ENCODE measurements at places on chromosomes 7 and 10.

DNA sequence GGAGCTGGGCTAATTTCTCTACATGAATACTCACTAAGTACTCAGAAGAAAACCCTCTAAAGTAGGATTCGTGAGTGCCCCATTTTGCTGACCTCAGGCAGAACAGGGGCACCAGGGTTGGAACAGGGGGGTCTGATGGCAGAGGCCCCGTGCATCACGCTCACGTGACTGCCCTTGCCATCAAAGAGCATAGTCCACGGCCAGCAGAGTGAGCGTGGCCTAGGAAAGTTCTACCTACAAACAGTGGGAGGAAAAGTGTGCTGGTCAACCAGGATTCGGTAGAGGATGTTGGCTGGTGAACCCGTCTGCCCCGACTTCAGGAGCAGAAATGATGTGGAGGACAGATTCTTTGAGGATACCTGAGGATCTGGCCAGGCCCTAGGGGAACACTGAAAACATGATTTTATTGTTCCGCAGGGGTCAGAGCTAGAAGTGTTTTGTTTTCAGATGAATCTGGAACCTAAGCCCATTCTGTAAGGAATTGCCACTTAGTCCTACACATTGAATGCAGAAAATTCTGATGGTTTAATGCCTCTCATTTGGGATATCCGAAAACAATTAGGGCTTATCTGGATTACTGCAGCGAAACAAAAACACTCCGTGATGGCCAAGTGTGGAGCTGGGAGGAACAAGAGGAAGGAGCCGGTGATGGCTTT lies 138.8 kb upstream of the SHH start:
- DNase-seq, result no peak

- no peak for DNase-seq
Observed at GRCh38 chr7:30791114-30791513, 19.9 kb downstream of the MINDY4 start.

GRCh38 chr7:103985565-103986126 lies 3.8 kb downstream of the RELN start:
- DNase-seq, result no peak

GRCh38 chr10:32923134-32923533 lies 34.9 kb downstream of the ITGB1 start:
- DNase-seq, result no peak

DNA sequence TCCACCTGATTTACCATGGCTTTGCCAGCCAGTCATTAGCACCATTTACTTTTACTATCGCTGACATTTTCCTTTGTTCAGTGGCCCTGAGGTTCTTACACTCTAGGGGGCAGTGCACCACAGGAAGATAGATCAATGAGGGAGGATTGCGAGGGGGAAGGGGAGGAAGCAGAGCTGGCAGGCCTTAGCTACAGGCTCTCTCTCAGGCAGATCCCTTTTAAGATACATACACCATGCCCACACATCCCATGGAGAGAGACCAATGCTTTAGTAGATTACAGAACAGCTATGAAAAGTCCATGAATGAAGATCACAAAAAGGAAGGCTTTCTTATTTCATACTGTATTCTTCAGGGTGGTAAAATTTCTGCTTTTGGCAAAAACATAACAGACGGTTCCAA lies 47.4 kb downstream of the DENND11 start:
- DNase-seq, result no peak

GRCh38 chr7:150806863-150807262 lies 6.3 kb downstream of the TMEM176A start:
- no peak for DNase-seq

- no peak for DNase-seq
Observed at GRCh38 chr7:112798274-112799159, 8.3 kb upstream of the TMEM168 start.

DNA sequence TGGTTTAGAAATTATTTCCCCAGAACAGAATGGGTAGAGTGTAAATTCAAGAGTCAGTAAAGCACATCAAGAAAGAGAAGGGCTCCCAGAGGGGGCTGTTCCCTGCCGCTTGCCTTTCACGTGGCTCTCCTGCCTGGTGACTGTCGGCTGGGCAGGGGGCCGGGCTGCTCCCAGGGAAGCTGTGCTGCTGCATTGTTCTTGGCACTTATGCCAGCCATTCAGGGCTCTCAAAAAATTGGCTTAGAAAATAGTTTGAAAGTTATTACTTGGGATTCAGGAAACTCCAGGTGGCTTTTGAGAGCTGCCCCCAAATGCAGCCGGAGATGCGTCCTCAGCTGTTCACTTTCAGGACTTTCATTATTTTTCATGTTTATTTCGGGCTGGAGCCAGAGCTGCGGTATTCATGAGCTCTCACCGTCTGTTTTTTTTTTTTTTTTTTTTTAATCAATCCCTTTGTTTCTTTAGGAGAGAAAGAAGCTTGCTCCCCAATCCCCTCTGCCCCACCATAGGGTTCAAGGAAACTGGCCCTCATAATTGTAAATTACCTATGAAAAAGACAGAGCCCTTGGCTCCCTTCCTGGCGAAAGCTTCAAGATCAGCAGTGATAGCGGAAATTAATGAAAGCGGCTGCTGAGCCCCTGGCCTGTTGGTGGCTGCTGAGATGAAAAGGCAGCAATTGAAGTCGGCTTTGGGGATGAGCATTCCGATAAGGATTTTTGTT lies 94.1 kb downstream of the SORCS3 start:
- no peak for DNase-seq

GRCh38 chr7:64853679-64854078 lies 49.4 kb upstream of the ZNF273 start:
- no peak for DNase-seq

DNA sequence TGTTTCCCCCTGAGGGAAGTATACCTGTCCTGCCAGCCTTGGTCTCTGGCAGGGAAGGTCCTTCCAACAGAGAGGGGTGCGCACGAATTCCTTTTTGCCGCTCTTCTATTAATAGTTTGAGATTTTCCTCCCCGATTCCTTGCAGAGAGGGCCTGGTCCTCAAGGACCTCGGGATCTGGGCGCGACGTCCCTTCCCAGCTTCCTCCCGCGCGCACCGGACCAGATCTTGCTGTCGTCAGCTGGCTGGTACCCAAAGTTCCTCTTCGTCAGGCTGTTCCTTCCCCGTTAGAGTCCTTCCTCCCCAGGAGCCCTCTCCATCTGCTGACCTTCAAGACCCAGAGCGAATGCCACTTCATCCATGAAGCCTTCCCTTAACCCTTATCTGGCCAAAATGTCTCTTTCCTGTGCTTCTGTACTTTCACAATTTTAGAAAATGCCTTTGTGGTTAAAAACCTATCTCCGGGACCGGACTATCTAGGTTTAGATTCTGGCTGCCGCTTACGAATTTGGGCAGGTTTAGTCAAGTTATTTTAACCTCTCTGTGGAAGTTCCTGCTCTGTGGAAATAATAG lies 851 bp upstream of the GOT1 start:
- DNase-seq, result no peak

DNA sequence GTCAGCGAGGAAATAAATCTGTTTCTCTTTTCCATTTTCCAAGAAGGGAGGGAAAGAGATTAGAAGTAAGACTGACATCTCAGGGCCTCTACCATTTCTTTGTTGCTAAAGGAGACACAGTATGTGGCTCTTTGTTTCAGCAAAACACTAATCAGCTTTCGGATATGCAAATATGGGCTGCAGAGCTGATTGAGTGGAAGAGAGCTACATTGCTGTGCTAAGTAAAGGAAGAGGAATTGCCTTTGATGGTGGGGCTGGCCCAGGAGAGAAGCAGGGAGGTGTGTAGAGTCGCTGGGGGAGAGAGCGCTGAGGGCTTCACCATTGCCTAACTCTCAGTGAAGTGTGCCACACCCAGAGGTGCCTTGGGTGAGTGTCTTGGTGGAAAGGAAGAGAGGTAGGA lies 284.8 kb downstream of the SDK1 start:
- DNase-seq, result no peak

DNA sequence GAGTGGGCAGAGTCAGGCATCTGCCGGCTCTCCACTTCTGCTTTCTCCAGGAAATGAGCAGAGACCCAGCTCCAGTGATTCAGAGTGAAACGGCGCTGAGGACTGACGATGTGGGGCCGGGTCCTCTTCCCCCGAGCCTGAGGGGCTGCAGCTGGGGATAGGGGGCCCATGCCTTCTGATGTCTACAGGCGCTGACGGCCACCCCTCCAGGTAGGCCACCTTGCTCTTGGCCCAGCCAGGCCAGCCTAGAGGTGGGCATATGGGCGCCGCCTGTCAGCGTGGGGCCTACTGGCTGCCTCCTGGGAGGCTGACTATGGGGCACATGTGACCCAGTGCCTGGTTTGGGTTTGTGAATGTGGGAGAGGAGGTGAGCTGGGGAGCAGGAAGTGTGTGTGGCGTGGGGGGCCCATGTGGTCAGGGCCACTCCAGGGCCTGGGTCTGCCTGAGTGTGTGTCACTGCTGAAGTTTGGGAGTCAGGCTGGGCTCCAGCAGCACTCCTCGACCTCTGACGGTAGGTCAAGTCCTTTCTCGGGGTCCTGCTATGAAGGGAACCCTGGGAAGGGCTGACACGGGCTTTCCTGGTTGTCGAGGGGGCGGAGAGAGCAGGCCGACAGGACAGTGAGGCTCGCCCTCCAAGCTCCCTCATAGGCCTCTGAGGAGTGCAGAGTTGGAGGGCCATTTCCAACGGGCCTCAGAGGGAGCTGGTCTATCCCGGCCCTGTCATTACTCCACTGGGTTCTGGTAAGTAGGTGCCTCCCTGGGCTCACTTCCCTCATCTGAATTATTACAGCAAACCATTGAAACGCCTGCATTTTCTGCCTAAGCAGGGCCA lies at the start of gene WDFY4:
Gene WDFY4 (plus strand): TSS at position 82 of the 832 bp plus-strand sequence. CDS start 24,860 bp downstream, outside the sequence.
- DNase-seq, result no peak

DNA sequence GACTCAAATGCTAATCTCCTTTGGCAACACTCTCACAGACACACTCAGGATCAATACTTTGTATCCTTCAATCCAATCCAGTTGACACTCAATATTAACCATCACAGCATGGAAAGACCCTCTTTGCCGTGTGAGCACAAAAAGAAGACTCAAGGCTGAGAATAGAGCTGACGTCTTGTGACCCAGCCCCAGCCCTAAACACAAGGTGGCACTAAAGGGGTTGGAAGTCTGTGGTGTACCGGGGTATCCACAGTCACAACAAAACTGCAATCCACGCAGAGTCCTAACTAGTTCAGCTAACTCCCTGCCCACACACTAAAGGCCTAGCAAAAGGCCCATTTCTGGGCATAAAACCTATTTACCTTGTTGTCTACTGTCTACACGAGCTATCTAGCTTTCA lies 200.1 kb downstream of the ACTR3B start:
- no peak for DNase-seq

DNA sequence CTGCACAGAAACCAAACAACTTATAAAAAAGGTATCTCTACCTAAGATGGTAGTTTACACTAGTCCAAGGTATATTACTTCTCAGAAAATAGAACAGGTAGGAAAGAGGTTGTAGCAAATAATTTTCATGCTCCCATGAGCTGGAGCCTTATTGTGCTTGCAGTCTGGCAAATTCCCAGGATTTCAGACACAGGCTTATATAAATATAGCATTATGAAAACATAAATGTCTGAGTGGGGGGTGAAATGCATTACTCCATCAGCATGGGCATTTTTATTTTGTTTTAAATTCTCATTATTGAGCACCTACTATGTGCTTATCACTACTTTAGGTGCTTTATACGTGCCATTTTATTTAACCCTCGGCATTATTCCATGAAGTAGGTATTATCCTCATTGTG lies 83.0 kb upstream of the PHYHIPL start:
- DNase-seq, result no peak

- DNase-seq, result no peak
Observed at GRCh38 chr10:130453721-130454542, 317.7 kb downstream of the GLRX3 start.

DNA sequence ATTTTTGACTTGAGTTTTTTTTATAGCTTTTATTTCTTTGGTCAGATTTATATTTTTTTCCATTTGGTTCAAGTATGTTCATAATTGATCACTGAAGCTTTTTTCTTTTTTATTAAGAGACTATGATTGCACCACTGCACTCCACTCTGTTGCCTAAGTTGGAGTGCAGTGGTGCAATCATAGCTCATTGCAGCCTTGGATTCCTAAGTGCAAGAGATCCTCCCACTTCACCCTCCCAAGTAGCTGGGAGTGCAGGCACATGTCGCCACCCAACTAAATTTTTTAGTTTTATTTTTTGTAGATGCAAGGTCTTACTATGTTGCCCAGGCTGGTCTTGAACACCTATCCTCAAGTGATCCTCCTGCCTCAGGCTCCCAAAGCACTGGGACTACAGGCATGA lies 97.7 kb upstream of the KIF5B start:
- DNase-seq, result no peak

DNA sequence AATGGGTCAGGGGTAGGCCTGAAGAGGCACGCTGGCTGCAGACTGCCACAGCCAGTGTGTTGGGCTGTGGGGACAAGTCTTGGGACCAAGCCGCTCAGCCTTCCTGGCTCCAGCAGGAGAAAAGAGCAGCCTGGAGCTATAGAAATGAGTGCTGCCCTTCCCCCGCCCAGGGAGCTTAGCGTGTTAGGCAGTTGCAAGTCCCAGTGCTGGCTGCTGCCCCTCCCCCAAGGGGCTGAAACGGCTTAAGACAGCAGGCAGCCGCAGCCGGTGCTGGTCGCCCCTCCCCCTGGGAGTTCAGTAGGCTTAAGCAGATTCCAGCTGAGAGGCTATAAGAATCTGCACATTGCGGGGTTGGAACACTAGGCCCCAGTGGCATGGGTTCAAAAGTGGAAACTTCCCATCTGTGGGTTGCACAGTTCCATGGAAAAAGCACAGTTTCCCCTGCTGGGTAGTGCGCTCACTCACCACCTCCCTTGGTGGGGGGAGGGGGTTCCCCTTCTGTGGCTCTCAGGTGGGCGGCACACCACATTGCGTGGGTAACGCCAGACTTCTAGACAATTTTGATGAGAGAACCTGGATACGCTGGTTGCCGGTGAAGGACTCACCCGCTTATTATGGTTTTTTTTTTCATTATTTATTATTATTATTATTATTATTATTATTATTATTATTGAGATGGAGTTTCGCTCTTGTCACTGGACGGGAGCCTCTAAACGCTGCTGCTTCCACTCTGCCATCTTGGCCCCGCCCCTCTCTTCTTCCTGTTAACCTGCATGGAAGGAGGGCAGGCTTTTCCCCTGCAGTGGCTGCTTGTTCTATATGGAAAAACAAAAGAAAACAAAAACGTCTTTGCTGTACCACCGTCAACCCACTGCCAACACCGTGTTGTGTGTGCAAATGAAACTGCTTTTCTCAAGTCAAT lies 151.1 kb downstream of the CXCL12 start:
- DNase-seq, result no peak

DNA sequence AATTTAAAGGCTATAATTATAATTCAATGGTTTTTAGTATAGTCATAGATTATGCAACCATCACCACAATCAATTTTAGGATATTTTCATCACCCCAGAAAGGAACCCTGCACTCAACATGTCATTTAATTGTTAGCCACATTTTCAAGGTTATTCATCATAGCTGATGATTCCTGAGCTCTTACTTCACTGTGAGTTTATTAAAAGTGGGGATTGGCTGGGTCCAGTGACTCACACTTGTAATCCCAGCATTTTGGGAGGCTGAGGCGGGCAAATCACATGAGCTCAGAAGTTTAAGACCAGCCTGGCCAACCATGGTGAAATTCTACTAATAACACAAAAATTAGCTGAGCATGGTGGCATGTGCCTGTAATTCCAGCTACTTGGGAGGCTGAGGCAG lies 787 bp downstream of the CCL26 start:
- DNase-seq, result no peak

- no peak for DNase-seq
Observed at GRCh38 chr7:38932509-38933168, 23.6 kb upstream of the VPS41 start.

Data from NCI-H187 treated with DMSO at 0.1 percent for 48 hours (cell line).